NCI-H1417 treated with DMSO at 0.1 percent for 48 hours (cell line): ENCODE measurements at places on chromosomes 3 and 15.

DNA sequence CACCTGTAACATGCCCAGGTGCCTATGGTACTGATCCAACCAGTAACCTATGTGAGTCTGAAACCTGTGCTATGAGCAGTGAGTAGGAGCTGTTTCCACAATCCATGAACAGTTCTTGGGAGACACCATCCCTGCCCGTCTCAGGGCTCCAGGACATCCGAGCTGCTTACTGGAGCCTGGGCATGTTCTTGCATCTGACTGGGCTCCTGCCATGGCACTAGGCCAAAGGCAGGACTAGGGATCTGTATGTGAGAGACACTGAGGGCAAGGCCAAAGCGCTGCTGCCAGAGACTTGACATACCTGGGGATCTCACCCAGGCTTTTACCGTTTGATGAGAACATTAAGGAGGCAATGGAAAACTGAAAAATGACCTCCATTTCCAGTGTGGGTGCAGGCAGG lies 59.8 kb downstream of the WDR76 start:
- no peak for DNase-seq

GRCh38 chr3:177499779-177500423 lies 302.6 kb upstream of the TBL1XR1 start:
- no peak for DNase-seq

- no peak for DNase-seq
These were observed 122.5 kb upstream of the GAP43 start for GRCh38 chr3:115500795-115501194.

GRCh38 chr15:69931156-69931555 lies 166.6 kb downstream of the TLE3 start:
- no peak for DNase-seq

- DNase-seq: no peak
These were observed 5.4 kb upstream of the ACP3 start for GRCh38 chr3:132311841-132312240.

DNA sequence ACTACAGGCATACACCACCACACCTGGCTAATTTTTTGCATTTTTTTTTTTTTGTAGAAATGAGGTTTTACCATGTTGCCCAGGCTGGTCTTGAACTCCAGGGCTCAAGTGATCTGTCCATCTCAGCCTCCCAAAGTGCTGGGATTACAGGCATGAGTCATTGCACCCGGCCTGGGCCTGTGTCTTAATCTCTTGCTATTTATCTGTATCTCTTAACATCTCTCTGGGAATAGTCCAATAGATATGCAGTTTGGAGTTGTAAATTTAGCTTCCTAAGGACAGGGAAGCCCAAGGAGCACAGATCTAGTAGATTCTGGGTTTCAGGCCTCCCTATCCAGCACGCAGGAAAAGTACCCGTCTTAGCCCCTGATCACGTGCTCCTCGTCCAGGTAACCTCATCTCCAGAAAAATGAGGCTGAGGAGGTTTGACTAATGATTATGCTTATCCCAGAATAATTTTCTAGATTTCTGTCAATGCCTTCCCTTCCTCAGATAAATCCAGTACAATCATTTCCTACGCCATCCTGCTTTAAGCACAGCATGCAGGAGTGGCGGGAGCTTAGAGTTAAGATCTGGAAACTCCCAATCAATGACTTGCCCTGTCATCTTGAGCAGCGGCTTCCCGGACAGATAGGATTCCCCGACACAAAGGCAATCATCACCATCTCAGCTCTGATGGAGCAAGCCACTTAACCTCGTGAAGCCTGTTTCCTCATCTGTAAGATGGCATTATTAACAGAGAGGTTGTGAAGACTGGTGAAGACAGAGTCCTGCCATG lies 12.3 kb upstream of the CTDSPL start:
- no peak for DNase-seq

DNA sequence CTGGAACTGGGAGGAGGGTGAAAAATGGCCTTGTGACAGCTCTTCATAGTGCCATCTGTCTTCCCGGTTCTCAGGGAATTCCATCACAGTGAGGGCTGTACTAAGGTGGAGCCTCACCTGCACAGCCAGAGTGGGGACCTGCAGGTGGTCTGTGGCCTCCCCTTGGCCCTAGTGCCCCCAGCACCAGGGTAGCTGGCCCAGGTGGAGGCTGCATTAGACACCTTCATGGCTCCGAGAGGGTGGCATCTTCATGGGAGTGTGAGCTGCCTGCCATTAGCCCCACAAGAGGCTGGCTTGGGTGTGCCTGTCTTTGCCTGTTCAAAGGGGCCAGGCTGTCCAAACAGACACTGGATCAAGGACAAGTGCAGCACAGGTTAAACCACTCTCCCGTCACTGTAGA lies 95.5 kb upstream of the PRR23E start:
- no peak for DNase-seq

- DNase-seq: no peak
These were observed 108.8 kb upstream of the CRBN start for GRCh38 chr3:3288255-3288654.

DNA sequence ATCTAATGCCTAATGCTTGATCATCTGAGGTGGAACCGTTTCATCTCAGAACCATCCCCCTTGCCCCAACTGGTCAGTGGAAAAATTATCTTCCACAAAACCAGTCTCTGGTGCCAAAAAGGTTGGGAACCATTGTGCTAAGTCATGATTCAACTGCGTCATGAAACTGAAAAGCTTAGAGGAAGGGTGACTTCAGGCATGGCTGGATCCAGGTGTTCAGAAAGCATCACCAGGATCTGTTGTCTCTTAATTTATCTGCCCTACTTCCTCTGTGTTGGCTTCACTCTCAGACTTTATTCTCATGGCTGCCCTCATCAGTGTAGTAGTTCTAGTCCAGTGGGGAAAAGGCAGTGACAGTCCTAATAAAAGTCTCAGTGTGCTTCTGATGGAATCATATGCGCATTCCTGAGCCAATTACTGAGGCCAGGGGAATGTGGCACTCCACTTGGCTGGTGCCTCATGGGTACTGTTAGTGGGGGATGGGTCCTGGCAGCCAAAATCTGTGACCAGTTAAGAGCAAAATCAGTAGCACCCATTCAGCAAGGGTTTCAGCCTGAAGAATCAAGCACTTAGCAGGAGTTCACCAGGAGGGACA lies 110.3 kb downstream of the WNT5A start:
- no peak for DNase-seq

DNA sequence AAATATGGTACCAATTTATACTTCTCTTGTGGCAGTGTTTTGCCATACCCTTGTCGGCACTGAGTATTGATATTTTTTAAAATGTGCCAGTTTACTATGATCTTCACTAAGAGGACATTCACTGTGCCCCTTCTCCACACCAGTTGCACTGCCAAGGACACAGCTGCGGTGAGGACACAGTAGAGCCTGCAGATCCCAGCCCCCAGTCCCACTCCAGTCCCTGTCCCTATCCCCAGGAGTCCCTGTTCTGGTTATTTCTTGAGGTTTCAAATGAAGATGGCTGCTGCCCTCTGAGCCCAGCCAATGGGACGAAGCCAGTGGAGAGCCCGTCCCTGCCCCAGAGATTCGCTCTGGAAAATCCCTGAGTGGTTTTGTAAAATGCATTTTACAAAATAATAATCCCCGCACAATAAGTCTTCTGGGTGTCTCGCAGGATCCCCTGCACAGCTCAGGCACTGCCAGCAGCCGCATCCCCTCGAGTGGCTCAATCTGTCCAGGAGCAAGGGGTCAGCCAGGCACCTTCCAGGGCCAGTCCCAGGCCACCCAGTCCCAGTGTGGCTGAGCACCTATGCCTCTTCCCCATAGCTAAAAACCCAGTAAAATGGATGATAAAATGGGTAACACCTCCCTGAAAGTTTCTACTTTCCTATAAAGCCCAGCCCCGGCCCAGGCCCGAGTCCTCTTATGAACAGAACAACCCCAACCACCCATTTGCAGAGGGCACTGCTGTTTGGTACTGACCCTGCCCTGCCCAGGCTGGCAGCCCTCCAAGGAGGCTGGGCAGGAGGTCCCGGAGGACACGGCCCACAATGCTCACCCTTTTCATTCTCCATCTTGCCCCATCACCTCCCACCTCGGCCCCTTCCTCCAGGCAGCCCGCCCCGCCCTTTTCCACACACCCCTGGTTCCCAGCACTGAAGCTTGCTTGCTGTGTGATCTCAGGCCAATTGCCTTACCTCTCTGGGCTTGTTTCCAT lies 91.1 kb downstream of the VGLL4 start:
- no peak for DNase-seq

- no peak for DNase-seq
These were observed 6.8 kb upstream of the PDCD6IP start for GRCh38 chr3:33791477-33792166.

DNA sequence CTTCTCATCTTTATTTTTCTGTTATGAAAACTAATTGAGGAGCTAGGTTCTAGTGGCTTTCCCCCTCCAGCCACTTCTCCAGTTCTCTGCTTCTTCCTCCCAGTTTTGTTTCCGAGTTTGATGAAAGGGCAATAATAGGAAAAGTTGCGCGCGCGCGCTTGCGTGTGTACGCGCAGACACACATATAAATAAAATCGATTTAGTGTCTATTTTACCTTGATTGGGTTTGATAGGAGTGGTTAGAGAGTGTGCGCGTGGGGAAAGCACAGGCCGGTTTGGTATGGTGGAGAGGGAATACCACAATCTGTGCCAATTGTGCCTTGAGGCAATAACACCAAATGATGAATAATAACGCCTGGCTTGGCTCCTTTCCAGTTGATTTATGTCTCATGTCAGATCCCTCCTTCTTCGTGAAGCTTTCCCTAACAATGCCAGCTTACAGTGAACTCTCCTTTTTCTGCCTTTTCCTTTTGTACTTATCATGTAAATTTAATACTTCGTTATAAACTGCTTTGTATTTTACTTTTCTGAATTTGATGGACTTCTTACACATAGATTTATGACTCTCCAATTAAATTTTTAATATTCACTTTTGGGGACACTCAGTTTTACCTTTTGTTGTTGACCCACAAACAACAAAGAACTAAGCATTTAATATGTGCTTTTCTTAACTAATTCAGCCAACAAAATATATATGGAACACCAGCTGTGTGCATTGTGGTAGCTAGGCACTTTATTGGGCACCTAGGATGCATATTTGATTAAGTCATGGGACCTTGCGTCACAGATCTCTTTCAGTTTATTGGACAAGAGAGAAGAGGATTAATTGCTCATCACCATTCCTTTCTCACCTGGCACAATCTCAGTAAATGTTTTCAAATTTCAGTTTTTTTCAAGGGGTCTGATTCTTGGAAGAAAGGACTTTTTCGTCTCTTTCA lies 1.7 kb downstream of the TIPARP start:
- peak; percentile 51 for DNase-seq

DNA sequence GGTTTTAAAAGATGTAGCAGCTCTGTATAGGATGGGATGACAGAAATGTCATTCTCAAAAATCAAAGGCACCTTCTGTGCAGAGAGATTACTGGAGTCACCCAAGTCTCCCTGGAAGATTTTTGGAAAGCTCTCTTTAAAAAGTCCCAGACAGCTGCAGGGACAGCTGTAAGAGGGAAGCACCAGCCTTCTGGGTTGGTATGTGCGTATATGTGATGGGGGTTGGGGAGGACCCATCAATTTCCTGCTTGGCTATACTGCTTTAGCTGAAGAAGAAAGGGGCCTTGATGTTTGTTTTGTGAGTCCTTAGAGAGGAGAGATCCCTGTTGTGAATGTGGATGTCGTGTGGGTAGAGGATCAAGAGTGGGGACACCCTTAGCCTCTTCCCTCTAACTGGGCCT lies 5.4 kb upstream of the SEC11A start:
- DNase-seq: no peak

- no peak for DNase-seq
These were observed 55.6 kb downstream of the SMAD3 start for GRCh38 chr15:67120839-67121643.

DNA sequence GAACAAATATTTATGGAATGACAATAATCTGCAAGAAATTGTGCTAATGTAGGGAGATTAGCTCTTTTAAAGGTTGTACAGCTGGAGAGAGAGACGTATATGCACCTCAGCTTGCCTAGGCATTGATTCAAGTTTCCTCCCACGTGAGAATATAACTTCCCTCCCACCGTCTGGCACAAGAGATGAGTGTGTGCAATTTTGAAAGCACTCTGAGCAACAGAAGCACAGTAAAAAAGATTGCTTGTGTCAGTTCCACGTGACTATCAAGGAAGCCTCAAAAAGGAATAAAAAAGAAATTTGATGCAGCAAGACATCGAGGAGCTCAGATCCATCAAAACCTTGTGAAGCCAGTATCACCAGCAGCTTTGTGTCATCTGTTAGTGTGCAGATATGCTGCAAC lies 435.3 kb downstream of the TUSC7 start:
- no peak for DNase-seq

DNA sequence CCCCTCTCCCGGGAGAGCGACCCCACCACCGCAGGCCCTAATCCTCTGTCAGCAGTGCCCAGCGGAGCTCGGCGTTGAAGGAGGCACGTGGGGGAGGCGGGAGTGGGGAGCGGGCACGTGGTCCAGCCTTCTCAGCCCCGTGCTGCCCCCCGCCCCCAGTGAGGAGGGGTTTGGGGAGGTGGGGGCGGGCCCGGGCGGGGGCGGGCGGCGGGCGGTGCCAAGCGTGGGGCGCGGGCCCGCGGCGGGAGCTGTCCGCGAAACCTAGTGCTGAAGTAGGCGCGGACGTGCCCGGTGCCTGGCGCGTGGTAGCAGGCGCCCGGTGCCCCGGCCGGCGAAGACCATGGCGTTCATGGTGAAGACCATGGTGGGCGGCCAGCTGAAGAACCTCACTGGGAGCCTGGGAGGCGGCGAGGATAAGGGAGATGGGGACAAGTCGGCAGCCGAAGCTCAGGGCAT lies at the start of gene CPLX3:
Gene CPLX3, plus strand, starts transcription at position 264 of the 456 bp plus-strand sequence. Its CDS starts 77 bp downstream, at position 341.
- DNase-seq: no peak
